Tibial nerve (tissue), 4 donors: ENCODE measurements at places on chromosomes 2 and 18.

DNA sequence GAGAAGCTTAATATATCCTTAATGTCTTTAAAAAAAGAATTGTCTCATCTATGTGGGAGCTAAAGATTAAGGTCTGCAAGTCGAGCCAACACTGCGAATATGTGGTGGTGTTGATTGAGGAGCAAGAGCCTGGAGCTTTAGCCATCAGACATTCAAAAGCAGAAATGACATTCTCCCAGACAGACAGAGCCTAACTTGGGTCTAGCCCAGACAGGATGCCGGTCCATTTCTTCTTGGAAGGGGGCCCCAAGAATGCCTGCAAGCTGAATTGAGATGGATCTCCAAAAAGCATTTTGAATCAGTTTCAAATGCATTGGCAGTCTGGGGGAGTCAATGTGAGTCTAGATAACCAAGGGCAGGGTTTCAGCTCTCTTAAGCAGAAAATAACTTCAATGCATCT, 30.1 kb upstream of the EML4 start:
- no peak overlapping the region for H3K27ac ChIP-seq
- H3K4me1 ChIP-seq = peaks cover 58% of the 10 kb centered on the region
- no peak for DNase-seq
- no peaks in the 10 kb centered on the region for H3K27me3 ChIP-seq
- no peaks in the 10 kb centered on the region for H3K36me3 ChIP-seq

- no peaks in the 10 kb centered on the region for H3K36me3 ChIP-seq
- DNase-seq = no peak
- H3K27ac ChIP-seq = peak overlapping the region; percentile 35
- peaks cover 18% of the 10 kb centered on the region for H3K4me1 ChIP-seq
These were observed 246.5 kb downstream of the LDLRAD4 start for GRCh38 chr18:13465124-13465446.

DNA sequence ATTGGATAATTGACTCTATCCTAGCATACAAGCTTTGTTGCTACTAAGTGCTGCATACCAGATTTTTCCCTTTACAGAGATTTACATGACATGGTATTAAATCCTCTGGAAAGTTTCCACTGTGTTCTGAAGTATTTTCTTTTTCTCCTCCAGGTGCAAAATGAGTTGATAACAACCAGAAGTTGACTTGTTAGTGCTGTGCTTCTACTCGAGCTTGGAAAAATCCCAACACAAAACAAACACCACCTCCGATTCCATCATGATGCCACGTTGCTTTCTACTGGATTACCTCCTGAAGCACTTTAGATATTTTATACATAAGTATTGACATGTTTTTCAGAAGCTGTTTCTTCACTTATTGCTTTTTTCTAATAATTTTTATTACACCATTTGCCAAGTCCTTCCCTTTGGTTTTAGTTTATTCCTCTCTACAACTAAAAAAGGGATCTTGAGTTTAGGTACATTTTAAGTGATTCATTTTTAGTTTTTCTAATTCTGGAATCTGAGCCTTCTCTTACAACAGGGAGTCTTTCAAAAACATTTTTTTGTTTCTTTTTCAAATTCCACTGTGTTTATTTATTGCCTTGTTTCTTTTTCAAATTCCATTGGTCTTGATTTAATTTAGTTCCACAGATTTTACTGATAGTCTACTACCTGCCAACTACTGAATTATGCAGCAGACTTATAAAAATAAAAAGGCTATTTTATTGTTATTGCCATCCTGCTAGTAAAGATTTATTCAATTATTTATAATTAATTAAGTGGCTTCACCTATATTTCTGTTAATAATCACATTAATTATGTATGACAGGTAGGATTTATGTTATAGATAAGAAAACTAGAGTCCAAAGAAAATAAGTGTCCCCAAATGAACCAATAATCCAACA, 143.4 kb downstream of the PPP1R1C start:
- no peak overlapping the region for H3K4me3 ChIP-seq
- no peak for DNase-seq
- H3K27me3 ChIP-seq = no peaks in the 10 kb centered on the region
- H3K27ac ChIP-seq = no peak overlapping the region
- no peaks in the 10 kb centered on the region for H3K36me3 ChIP-seq

DNA sequence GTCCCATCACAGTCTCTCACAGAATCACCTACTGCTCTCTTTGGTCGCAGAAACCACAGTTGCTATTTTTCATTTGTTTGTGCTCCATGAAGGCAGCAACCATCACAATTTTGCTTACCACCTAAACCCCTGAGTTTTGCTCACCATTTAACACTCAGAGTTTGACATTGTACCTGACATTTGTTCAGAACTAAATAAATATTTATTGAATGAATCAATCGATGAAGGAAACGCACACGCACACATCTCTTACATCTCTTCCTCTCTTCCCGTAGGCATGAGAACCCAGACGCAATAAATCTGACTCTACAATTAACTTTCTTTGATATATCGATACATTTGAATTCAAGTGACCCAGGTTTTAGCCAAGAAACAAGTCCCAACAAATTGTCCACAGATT, 105.5 kb upstream of the RNF152 start:
- H3K27me3 ChIP-seq = no peaks in the 10 kb centered on the region
- DNase-seq = no peak

DNA sequence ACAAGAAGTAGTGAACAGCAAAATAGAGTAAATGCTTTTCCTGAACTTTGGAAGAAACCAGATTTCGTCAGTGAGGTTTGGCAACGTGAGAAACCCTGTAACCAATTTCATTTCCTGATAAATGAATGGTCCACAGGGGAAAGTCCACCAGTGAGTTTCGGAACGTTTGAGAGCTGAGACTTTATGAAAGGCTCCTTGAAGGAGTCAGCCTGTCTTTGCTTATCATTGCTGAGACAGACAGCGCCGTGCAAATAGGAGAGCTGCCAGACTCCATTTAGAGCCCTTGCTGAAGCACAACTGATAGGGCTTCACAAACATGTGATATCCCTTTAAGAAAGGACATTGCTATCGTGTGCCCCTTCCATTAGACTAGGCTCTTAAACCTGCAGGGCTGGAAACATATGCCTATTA, 121.8 kb upstream of the SMAD7 start:
- no peak for DNase-seq
- H3K27ac ChIP-seq = no peak overlapping the region
- H3K36me3 ChIP-seq = no peaks in the 10 kb centered on the region
- H3K4me1 ChIP-seq = no peaks in the 10 kb centered on the region
- no peaks in the 10 kb centered on the region for H3K27me3 ChIP-seq
- no peak overlapping the region for H3K4me3 ChIP-seq

- no peak overlapping the region for H3K4me3 ChIP-seq
- H3K4me1 ChIP-seq = no peaks in the 10 kb centered on the region
- no peaks in the 10 kb centered on the region for H3K36me3 ChIP-seq
- no peak overlapping the region for H3K27ac ChIP-seq
These were observed 33.3 kb downstream of the DSEL start for GRCh38 chr18:67483237-67483636.

GRCh38 chr2:76667821-76668271, 854.3 kb downstream of the LRRTM4 start:
- no peaks in the 10 kb centered on the region for H3K27me3 ChIP-seq
- DNase-seq = no peak
- H3K36me3 ChIP-seq = no peaks in the 10 kb centered on the region
- H3K27ac ChIP-seq = no peak overlapping the region
- H3K4me1 ChIP-seq = no peaks in the 10 kb centered on the region
- no peak overlapping the region for H3K4me3 ChIP-seq
